C1 segment of cervical spinal cord (tissue), 14 donors: ENCODE measurements at places on chromosomes 1 and 21.
A peak's percentile ranks its signal among the peaks of the same experiment; 100 is the strongest.

DNA sequence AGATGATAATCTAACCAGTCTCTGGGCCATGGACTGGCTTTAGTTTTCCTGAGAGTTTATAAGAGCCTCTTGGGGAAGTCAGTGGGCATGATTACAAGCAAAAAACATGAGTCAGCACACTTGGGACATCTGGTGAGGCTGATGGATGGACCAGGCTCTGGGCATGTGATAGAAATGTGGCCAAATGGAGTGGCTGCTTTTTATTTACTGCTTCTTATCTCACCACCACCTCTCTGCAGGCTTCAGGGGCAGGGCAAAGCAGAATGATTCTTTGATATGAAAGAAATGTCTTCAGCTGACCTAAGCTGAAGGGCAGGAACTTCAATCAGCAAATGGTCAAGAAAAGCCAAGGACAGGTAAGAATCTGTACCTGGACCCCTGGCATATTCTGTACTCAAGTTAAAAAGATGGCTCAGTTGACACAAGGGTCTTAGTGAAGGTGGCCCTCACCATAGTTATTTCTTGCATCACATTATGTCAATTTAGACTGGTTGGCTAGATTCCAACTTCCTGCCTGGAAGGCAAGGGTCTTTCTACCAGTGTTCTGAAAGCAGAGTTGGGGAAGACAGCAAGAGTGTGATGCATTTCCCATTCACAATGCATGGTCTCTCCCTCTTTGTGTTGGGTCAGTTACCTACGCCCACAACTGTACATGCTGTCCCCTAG, 162.8 kb downstream of the FASLG start:
- no peak for DNase-seq

GRCh38 chr1:50084389-50084788, 24.3 kb upstream of the ELAVL4 start:
- no peak for DNase-seq

GRCh38 chr1:76190749-76191424, 116.3 kb downstream of the ST6GALNAC3 start:
- DNase-seq: no peak

- DNase-seq: no peak
Measured at GRCh38 chr1:78291872-78292271, 198.9 kb upstream of the PTGFR start.

- DNase-seq: no peak
Measured at GRCh38 chr1:200081151-200081968, 53.9 kb downstream of the NR5A2 start.

DNA sequence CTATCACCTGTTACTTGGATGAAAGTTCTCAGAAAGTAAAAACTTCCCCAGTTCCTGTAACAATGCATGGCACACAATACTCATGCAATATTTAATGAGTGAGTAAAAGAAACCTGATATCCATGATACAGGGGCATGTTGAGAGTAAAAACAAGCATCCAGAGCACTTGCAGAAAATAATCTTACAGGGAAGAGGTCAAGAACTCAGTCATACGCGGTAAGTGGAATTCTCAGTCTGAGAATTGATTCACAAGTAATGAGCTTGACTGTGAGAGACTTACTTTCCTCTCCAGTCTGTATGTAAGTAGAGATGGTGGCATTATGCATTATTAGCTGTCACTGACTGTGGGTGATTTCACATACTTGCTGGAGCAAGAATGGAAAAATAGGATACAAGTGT, 976.9 kb downstream of the BRINP3 start:
- no peak for DNase-seq

DNA sequence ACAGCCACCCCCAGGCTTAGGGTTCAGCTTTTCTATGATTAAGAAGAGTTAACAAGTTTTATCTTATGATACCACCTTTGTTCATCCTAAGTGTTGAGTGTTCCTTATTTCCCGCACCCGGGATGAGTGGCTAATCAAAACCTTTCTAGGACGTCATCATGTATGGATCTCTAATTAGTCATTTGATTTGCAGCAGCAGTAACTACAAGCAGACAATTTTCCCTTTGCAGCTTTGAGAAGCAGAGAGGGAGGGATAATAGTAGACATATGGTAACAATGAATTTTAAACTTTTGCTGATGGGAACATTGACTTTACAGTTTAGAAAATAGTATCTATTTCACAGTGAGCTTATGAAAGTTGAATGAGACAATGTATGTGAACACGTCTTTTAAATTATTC, 30.8 kb upstream of the SLC35F3 start:
- no peak for DNase-seq

DNA sequence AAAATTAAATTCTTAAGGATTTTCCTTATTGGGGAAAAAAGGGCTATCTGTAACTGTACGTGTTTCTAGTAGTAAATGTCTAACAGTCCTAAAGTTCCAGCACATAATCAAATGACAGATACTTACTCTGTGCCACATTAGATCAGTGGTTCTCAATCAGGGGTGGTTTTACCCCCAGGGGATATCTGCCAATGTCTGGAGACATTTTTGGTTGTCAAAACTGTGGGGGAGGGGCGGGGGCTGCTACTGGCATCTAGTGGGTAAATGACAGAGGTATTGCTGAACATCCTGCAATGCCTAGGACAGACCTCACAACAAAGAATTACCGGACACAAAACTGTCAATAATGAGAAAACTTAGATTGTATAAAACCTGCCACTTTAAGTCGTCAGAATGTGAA, 33.4 kb upstream of the PTPRC start:
- no peak for DNase-seq

DNA sequence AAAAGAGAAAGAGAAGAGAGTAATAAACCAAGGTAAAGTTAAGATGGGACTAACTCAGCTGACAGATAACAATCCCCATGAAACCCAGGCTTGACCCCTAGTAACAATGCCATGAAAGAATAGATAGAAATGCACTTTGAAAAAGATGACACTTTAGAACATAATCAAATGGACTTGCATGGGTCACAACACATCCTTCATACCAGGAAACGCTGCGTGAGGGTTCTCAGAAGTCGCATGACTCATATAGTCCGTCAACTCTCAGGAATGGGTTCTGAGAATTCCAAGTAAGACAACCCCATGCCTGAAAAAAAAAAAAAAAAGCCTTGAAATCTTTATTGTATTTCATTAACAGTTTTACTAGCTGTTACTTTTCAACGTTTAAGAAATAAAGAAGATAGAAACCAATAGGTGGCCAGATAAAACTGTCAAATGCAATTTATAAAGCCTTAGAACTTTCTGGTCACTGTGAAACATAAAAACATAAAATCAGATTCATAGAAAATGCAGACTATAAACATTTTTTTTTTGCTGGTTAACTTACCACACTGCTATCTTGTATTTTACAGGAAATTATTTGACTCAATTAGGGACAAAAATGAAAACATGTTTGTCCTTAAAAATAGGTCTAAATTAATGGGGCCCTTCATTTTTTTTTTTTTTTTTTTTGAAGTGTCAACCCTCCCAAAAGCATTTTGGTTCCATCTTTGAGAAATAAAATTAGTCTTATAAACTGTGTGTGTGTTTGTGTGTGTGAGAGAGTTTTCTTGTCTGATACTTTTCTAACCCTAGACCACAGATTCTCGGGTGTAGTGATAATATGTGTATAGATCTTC, 202.1 kb downstream of the NCAM2 start:
- DNase-seq: peak; percentile 9

DNA sequence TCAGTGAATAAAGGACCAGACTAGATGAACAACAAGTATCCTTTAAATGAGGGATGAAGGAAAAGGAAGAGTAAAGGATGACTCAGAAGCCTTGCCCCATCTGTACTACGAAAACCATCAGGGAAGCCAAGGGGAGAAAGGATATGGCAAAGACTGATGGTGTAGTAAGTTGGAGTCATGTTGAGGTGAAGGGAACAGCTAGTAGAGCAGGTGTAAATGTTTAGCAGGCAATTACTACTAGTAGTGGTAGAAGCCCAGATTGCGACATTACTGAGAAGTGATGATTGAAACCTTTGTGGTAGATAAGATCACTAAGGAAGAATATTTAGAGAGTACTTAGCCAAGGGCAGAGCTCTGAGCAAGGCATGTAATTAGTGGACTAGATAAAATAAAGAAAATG, 84.0 kb downstream of the PHTF1 start:
- no peak for DNase-seq

GRCh38 chr1:230264342-230264741, 161.8 kb downstream of the PGBD5 start:
- no peak for DNase-seq

DNA sequence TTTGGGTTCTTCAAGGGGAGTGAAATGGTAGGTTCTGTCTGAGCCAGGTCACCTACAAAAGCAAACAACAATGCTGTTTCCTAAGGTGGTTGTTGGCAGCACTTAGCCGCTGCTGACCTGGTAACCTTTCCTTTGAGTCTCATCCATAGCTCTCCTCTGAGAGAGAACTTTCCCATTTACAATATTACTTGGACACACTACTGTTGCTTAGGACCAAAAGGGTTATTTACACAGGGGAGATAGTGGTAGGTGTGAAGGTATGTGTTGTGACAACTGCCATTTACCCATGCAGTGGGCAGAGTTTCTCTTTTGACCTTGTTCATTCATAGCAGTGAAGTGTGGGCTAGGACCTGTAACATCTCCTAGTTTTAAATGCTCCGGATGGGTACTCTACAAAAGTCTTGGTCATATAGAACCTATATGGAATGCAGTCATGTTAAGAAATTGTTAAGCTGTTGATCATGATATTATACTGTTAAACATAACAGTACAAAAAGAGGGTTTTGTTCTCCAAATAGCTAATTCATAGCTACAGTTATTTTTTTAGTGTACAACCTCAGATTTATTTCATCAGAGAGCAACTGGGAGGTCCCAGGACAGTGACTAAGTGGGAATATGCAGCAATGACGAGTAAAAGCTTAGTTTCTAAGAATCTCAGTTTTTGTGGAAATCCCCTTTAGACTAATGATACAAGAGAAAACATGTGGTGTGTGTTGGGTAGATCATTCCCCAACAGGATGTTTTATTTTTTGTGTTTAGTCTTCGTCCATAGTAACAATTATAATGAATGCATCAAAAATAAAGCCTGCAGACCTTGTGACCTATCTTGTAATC, 219.7 kb downstream of the NFIA start:
- no peak for DNase-seq

DNA sequence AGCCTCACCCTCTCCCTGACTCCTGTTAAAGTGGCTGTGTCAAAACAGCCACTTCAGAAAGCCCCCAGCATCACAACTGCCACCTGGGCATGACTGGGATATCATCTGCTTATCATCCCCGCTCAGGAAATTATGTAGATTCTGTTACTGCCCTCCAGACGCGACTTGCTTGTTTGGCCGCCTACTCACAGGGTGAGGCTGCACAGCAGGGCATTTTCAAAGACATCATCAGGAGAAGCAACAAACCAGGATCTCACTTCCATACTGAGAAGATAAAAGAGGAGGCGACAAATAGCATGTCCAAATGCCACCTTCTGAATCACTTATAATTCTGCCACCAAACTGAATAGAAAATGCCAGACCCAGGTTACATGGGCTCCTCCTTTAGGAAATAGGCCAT, 94.8 kb downstream of the MIS18A start:
- DNase-seq: no peak

DNA sequence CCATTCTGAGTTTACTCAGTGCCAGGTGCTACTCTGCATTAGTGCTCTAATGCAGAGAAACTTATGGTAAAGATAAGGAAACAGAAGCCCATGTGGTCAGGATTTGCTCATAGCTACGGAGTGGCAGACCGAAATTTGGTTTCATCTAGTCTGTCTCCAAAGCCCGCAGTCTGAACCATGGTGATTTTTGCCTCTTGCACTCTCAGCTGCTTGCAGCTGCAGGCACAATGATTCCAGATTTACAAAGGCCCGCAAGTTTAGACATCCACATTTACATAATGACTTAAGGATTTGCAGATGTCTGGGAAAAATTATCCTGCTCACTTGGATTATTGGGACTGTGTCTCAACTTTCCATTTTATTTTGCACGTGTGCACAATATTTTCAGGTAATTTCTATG, 161.3 kb upstream of the KCNJ6 start:
- DNase-seq: no peak

DNA sequence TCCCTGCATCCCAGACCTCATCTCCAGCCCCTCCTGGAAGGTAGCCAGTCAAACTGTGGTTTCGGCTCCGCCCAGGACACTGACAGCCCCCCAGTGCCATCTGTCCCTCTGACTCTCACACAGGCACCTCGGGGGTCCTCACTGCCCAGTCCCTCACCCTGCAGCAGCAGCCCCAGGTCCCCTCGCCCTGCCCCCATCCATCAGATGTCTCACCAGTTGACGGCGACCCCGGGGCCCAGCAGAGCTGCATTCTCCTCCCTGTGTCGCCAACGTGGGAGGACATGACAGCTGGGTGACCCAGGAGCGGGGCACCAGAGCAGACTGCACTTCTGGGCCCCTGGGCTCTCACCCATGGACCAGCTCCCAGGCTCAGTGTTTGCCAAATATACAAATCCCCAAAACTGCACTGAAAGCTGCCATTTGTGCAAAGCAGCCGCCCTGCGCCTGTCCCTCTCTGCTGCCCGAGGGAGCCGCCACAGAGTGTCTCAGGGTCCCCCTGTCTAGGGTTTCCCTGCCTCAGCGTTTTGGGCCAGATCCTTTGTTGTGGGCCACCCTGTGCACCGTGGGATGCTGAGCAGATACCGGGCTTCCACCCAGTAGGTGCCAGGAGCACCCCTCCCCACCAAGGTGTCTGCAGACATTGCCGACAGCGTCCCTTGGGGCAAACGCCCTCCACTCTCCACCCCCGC, 48.2 kb downstream of the PRDM15 start:
- no peak for DNase-seq

DNA sequence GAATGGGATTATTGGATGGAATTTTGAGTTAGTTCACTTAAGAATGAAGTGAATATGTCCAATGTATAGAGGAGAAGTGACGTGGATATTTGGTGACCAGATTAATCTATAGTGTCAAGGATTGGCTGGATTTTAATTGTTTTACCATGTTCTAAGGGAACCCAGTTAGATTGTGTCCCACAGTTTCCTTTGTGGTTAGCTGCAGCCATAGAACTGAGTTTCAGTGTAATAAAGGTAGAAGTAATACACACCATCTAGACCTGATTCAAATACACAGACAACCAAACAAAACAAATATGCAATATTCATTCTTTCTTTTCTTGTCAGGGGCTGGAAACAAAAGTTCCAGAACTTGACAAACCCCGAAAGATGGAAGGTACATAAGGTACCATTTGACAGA, 88.0 kb upstream of the RGS18 start:
- no peak for DNase-seq

GRCh38 chr1:32926562-32926961, 25.4 kb upstream of the TMEM54 start:
- DNase-seq: no peak

DNA sequence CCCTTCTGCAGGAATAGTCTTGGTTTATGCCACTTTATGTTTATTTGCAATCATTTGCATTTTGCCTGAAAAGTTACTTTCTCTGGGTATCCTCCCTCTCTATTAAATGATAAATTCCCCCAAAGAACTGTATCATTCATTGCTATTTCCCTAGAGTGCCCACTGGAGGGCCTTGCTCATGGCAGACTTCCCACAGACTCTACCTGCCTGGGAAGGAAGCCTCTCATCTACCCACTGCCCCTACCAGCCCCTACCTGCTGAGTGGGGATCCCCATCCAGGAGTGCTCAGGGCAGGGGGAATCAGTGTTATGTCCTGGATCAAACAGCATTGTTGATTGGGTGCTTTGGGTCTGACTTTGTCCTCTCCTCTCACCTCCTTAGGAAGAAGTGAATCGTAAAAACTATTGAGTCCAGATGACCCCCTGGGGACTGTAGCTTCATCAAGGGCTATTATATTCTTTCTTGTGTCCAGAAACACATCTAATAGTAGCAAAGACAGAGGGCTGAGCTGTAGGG, 6.8 kb upstream of the LRRN2 start:
- no peak for DNase-seq
